Left renal cortex interstitium (tissue), 4 donors: ENCODE measurements at places on chromosomes 7 and 10. TPM values are rescaled to one million over a fixed set of nuclear protein-coding genes. Genes with fewer than 3 reads are reported as not detected.
A peak's percentile ranks its signal among the peaks of the same experiment; 100 is the strongest.

The SUN3 gene
- polyA plus RNA-seq: 0.38 TPM

The RBP4 gene
- polyA plus RNA-seq: 18.8 TPM

The ZNF365 gene
- 0.41 TPM for polyA plus RNA-seq

The TET1 gene
- 11.0 TPM for polyA plus RNA-seq

The EN2 gene
- polyA plus RNA-seq: 0.39 TPM

The SP8 gene
- not detected for polyA plus RNA-seq

The CPXM2 gene
- polyA plus RNA-seq: 6.7 TPM

The ELN gene
- polyA plus RNA-seq: 63.5 TPM

GRCh38 chr10:71817831-71818655, 33.0 kb downstream of the PSAP start:
- DNase-seq: no peak

GRCh38 chr7:151099486-151100211, 13.4 kb downstream of the AGAP3 start:
- DNase-seq: no peak

DNA sequence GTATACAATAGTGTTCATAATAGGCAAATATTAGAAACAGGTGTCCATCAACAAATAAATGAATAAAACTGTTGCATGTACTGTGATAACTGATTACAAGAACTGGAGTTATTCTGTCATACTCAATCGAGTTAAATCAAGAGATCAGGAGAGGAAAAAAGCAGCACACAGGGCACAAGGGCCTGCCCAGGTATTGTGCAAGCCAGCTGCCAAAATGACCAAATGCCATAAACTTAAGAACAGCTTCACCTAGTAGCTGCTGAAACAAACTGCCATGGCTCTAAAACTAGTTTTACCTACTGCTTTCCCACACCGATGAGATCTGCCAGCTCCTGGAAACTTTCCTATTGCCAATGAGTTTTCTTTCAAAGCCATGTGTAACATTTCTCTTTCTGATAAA, 12.2 kb downstream of the GSAP start:
- no peak for DNase-seq

DNA sequence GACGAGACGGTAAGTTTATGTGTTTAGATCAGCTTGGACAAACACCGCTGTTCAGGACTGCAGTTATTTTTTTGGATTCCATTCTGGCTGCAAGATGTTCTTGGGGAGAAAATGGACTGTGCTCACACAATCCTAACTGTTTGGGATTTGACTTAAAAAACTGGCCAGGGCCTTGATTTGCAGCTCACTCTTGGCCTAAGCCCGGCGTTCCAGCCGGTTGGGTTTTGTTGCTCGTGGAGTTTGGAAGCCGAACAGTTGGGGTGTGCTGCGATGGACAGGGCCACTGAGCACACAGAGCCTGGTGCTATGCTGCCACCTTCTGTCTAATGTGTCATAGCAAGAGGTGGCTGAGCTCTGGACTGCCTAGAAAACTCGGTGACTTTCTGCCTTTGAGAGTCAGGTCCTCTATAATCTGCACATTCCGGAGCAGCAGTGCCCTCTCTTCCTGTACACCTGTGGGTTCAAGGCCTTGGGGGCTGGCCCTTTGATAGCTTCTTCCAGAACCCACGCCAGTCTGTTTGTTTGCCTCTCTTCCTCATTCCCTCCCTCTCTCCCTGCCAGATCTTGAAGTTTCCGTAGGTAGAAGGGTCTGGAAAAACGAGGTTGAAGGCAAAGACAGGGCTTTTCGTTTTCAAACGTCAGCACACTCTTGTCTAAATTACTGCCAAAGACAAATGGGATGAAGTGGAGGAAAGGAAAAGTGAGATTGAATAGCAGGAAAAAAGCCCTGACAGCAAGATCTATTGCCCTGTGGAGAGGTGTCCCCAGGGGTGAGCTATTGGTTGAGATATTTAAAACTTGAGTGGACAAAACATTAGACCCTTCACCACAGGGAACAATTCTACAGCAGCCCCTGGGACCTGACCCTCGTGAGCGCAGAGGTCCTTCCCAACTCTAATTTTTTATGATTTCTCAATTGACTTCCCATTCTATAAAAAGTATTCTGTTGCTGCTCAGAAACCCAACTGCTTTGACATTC, 167.5 kb upstream of the HABP2 start:
- peak; percentile 86 for DNase-seq

GRCh38 chr10:116207690-116208089, 65.3 kb downstream of the GFRA1 start:
- no peak for DNase-seq

GRCh38 chr7:88391247-88391646, 84.6 kb upstream of the STEAP4 start:
- DNase-seq: no peak

DNA sequence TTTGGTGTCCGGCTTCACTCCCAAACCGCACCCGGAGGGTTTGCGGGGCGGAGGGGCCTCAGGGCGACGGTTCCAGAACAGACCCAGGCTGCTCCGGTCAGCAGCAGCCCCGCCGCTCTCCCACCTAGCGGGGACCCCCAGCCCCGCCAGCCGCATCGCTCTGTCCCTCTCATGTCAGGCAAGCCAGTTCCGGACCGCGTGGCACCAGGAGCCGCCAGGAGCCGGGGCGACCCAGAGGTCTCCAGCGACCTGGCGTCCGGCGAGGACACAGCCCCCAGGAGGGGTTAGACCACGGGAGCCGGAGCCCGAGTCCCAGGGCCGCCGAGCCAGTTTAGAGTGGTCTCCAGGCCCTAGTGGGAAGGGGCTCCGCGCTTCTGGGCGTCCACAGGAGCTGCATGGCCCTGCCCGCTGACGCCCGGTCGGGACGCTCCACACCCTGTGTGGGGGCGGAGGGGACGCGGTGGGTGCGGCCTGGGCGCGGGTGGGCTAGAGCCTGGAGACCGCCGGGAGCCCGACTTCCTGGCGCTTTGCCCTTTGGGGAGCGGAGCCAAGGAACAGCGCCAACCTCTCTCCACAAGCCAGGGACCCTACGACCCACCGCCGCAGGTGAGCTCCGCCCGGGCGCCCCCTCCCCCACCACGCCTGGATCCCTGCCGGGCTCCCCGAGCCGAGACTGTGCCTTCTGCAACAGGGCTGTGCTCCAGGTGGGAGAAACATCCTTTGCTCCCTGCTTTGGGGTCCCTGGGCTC, 43.4 kb downstream of the ZNF117 start:
- no peak for DNase-seq

DNA sequence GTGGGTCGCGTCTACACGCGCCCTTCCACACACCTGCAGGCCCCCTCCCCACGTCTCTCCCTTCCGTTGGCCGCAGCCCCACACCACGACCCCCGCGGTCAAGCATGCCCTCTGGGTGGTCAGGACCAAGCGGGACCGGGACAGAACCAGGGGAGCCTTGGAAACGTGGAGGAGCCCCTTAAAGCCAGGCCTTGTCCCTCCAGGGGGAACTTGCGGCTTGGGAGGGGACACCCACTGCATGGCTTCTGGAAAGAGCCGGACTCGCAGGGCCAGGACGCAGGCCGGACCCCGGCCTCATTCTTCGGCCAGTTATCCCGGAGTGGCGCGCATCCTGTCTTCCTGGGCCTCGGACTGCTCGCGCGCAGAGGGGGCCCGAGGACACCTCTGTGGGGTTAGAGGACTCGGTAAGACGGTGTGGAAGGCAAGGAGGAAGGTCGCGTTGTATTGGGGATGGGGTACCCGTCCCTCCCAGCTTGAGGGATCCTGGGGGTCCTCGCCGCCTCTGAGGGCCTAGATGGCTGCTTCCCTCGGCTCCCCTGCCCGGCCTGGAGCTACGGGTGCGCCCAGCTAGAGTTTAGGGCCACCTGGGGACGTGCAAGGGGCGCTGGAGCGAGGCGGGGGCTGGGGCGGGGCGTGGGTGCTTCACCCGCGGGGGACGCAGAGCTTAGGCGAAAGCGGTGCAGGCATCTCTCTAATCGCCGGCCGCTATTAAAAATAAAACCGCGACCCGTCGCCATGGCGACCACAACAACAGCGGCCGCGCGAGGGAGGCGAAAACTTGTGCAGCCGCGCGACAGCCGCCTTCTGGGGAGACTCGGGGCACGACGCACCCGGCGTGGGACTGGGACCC, 1.8 kb upstream of the PDGFA start:
- DNase-seq: no peak
